ENCODE measurements at places on chromosomes 11 and 22.

DNA sequence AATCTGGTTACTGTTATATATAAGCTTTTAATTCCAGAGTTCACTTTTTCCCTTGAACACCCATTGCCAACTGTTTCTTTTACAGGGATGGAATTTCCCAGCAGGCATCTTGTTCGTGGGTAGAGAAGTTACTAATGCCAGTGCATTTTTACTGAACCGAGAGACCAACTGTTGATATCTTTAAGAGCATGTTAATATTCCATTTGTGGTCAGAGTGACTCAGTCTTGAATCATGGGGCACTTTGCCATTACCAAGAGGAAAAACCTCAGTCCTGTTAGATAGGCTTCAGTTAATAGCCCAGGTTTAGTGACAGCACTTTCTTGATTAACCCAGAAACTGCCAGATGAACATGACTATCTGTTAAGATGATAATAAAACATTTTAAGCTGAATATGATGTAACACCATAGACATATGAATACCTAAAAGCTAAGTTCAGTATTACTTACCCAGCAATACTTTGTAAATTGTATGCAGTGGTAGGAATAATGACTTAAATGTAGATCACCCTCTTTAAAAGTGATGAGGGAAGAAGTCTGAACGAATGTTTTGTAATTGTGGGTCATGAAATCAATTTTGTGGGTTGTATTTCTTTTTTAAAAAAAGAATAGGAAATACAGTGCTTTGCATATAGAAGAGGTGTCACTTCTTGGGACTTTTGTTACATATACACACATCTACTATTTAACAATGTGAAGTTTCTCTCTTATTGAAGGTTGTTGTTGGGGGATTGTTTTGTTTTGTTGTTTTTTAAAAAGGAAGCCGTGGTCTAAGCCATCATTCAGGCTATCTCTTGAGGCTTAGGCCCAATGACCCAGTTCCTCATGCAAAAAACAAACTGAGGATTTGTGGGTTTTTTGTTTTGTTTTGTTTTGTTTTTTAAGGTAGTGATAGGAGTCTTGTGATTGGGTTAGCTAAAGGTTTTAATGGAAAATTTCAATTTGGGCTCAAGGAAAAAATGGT is 79.2 kb upstream of the GRIK4 start:
- DNase-seq: no peak

DNA sequence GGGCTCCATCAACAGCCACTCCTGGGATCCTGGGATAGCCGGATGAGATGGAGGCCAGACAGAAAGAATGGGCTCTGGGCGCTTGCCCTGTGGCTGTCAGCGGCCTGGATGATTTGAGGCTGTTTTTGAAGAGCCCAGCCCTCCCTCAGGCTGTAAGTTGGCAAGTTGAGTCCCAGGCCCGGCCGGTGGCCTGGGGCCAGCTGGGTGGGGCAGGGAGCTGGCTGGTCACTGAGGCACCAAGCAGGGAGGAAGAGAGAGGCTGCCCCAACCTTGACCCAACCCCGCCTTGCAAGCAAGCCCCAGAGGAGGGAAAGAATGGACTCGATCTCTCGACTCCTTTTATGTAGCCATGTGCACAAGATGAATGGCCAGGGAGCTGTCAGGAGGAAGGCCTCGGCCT is 34.9 kb downstream of the RIBC2 start:
- DNase-seq: no peak

GRCh38 chr22:30538280-30538679 is 8.3 kb downstream of the SEC14L6 start:
- no peak for DNase-seq

- no peak for DNase-seq
These were observed 46.5 kb downstream of the MYO7A start for GRCh38 chr11:77174559-77174958.

- no peak for DNase-seq
These were observed 11.3 kb upstream of the C11orf96 start for GRCh38 chr11:43930868-43931716.

- DNase-seq: peak; percentile 9
These were observed 1.4 kb downstream of the DTX4 start for GRCh38 chr11:59173080-59173963.

DNA sequence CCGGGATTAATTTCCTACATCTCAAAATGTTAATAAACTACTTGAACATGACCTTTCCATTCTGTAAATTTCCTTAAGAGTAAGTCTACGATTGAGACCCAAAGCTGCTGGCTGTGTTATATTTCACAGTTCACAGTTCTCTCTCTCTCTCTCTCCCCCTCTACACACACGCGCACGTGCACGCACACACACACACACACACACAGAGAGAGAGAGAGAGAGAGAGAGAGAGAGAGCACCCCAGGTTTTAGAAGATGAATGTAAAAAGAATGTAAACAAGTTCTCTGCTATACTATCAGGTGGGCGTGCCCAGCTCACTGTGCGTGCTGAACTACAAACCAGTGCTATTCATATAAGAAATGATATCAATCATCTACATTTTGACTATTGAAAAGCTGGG is 3.3 kb downstream of the BDNF start:
- DNase-seq: no peak

DNA sequence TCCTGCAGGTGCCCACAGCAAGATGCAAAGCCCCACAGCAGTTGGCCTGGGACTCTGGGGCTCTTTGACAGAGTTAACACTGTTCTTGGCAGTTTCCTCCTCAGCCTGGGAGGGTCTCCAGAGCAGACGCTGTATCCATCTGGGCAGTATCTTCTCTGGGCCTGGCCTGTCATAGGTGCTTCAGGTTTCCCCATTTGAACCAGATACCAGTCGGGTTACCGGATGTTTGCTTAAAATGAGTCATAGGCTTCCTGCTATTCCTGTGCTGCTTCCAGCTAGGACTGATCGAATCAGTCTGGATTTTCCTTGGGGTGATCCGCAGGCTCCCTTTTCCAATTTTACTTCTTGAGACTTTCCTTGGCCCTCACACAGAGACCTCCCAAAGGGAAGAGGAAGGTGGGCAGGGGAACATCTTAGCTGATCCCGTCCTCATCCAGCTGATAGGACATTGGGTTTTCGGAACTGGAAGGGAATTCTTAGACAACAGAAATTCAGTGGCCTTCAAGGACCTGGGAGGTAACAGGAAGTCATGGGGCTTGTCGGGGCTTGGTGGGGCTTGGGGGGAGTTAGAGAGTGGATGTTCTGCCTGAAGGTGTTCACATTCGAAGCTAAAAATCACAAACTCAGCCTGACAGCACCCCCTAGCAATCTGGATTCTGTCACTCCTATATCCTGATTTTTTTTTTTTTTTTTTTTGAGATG is 2.4 kb upstream of the RANGAP1 start:
- no peak for DNase-seq

GRCh38 chr22:32177221-32177765 is 18.2 kb upstream of the C22orf42 start:
- DNase-seq: no peak

- no peak for DNase-seq
These were observed 17.7 kb upstream of the CDON start for GRCh38 chr11:126080161-126080941.

GRCh38 chr11:87002918-87003317 is 34.8 kb upstream of the TMEM135 start:
- no peak for DNase-seq

DNA sequence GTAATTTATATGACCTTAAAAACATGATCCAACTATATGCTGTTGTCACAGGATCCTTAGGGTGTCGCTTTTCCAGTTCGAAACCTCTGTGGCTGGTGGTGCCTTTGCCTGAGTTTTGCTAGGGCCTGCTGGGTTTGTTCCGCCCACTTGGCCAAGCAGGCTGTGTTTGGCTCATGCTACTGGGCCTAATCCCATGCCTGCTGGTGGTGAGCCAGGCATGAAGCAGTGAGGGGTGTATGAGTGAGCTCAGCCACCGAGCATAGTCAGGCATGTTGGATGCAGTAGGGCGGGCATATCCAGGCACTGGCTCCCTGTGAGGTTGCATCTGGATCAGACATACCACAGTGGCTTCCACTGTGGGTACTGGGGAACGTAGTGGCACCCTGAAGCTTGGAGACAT is 16.3 kb downstream of the NPAT start:
- no peak for DNase-seq

GRCh38 chr11:31711137-31711536 is 100.0 kb downstream of the PAX6 start:
- DNase-seq: no peak

DNA sequence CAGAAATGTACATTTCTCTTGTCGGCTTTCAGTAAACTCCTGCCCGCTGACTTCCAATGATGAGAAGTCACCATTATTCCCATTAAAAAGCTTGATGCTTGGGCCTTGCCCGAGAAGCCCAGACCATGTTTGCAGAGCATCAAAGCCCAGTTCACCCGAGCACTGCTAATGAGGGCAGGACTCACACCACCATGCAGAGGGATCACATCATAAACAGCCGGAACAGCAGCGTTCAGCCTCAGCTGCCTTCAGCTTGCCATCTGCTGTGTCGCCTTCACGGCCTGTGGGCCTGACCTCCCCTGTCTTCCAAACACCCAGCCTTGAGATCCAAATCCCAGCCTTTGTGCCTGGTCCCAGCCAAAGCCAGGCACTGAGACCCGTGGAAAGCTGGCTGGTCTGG is 105.4 kb upstream of the CSNK2A3 start:
- no peak for DNase-seq

DNA sequence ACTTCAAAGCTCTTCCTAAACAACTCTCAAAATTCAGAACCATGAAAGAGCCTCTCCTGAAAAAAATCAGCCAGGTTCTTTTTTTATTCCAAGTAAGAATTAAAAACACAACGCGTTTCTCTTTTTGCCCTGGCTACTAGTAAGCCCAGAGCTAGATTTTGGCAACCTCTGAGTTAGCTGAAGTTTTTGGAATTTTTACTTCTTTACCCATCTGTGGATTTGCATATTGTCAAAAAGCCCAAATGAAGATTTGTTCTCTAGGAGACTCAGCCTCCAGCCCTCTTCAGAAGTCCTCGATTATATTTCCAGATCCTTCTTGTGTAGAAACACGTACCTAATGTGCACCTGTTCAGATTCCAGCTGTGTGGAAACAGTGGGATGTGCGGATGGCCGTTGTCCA is 517.9 kb downstream of the TBC1D22A start:
- no peak for DNase-seq

DNA sequence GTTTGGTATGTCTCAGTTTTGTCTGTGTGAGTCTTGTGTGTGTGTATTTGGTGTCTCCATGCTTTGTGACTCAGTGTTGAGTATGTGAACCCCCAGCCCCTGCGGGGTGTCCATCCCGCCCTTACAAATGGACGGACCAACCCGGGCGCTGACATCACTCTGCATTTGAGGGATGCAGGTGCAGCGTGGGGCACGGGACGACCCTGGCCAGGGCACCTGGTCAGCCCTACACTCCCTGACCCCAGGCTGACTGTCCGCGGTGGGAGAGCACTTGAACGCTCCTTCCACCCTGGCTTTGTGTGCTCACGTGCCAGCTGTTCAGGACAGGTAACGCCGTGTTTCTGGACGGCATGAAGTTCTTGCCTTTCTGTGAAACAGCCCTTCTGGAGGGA is 369.0 kb downstream of the BRD1 start:
- no peak for DNase-seq

- peak; percentile 20 for DNase-seq
These were observed at the start of gene BTBD18 for GRCh38 chr11:57751676-57752253. Gene BTBD18 (minus strand): TSS chr11:57751819. CDS start chr11:57751188, 631 bp downstream.

GRCh38 chr11:62069374-62069773 is 54.4 kb upstream of the INCENP start:
- no peak for DNase-seq

- DNase-seq: no peak
These were observed 13.6 kb downstream of the PLA2G6 start for GRCh38 chr22:38167988-38168407.

- no peak for DNase-seq
These were observed 8.7 kb downstream of the YAP1 start for GRCh38 chr11:102118937-102119336.

DNA sequence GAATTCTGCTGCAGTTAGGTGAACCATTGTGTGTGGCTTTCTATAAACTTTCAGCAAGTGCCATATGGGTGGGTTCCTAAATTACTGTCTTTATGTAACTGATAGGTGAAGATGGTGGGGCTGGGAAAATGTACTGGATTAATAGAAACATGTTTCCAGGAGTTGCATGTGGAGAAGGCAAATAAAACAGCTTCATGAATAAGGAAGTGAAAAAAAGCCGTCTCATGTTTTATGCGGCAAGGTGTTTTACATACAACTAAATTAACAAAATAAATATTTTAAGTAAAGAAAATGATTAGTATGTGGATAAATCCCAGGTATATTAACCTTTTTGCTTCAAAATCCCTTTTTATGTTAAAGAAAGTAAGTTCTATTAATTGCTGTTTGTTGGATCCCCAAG is 67.2 kb downstream of the EXT2 start:
- no peak for DNase-seq

DNA sequence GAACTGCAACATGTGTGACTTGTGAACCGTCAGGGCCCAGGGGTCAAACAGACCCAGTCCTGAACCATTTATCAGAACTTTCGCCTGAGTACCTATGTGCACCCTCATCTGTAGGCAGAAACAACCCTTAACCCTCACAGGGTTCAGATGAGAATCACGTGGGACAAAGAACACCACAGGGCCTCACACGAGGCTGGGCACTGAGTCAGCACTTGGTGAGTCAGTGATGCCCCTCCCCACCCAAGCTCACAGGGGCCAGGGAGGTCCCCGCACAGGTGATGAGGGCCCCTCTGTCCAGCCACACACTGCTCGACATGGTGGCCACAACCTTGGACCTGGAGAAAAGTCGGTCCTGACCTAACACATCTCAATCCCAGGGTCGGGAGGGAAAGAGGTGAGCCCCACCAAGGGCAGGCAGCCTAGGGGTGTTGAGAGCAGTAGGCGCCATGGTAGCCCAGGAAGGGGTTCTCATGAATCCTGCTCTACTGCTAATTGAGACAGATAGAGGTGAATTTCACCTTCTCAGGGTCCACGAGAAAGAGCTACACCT is 176.4 kb downstream of the SHANK2 start:
- no peak for DNase-seq

- no peak for DNase-seq
These were observed 946.5 kb upstream of the RAG2 start for GRCh38 chr11:37544491-37544890.

DNA sequence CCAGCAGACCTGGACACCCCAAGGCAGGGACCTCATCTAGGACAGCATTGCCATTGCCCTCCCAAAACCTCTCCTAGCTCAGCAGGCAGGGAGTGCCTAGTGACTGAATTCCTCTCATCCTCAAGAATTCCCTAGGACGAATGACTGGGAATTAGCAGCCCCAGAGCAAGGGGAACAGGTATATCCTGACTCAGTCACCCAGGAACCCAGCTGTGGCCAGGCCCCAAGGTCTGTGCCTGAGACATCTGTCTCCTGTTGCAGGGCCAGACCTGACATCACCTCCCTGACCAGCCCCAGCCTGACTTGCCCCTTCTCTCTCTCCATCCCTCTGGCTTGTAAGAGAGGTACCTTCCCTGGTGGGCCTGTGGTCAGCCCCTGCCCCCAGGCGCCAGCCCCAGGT is 39.0 kb upstream of the SUSD2 start:
- DNase-seq: no peak

All from CD4-positive, alpha-beta T cell treated with Interleukin-10 for 1 hour (primary cell).